ENCODE measurements at places on chromosomes 4 and X. TPM values are rescaled to one million over a fixed set of nuclear protein-coding genes. Genes with fewer than 3 reads are reported as not detected.

DNA sequence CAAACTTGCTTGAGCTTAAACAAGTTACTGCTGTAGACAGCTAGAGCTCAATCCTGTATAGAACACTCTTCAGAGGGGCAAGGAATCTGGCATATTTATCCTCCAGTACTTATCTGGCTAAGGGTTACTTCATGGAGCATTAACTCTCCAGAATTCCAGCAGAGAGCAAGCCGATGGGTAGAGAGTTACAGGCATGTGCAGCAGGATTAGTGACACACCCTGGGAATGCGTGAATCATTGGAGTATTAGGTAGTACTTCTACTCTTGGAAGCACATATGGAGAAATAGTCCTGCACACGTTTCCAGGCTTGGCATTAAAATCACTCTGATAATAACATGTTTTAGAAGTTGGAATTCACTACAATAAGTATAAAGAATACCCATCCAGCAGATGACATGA lies 35.4 kb downstream of the GRXCR1 start:
- H3K27ac ChIP-seq, result no peak overlapping the region
- H3K4me3 ChIP-seq, result no peak overlapping the region
- no peaks in the 10 kb centered on the region for H3K36me3 ChIP-seq
- no peak for DNase-seq
- H3K27me3 ChIP-seq, result no peaks in the 10 kb centered on the region
- H3K4me1 ChIP-seq, result no peaks in the 10 kb centered on the region

GRCh38 chr4:7897811-7898210 lies 41.9 kb downstream of the AFAP1 start:
- H3K27me3 ChIP-seq, result no peaks in the 10 kb centered on the region
- H3K27ac ChIP-seq, result no peak overlapping the region
- H3K4me3 ChIP-seq, result no peak overlapping the region

- no peaks in the 10 kb centered on the region for H3K36me3 ChIP-seq
- no peaks in the 10 kb centered on the region for H3K4me1 ChIP-seq
- H3K27ac ChIP-seq, result no peak overlapping the region
- DNase-seq, result no peak
- no peak overlapping the region for H3K4me3 ChIP-seq
Observed at GRCh38 chr4:106852426-106852825, 183.7 kb downstream of the DKK2 start.

OGT gene
- total RNA-seq, result 295 TPM

AKAP14 gene
- total RNA-seq, result not detected

All from CD4-positive, alpha-beta T cell (primary cell).